ENCODE measurements at places on chromosomes 12 and 14.

GRCh38 chr12:65524666-65525065, 246.2 kb downstream of the MSRB3 start:
- H3K4me1 ChIP-seq: no peaks in the 10 kb centered on the region
- no peak overlapping the region for H3K4me3 ChIP-seq
- no peaks in the 10 kb centered on the region for H3K36me3 ChIP-seq
- H3K27me3 ChIP-seq: no peaks in the 10 kb centered on the region

DNA sequence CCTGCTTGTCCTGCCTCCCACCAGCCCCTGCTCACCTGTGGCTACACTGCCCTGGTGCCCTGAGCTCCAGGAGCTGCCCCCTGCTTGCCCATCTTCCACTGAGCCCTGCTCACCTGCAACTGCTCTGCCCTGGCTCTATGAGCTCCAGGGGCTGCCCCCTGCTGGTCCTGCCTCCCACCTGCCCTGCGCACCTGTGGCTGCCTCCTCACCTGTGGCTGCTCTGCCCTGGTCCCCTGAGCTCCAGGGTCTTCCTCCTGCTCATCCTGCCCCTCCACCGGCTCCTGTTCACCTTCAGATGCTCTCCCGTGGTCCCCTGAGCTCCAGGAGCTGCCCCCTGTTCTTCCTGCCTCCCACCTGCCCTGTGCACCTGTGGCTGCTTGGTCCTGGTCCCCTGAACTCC, 247.6 kb downstream of the TMEM121 start:
- no peak for DNase-seq
- no peak overlapping the region for H3K27ac ChIP-seq
- peak overlapping the region; percentile 48 for H3K4me3 ChIP-seq
- peaks cover 9% of the 10 kb centered on the region for H3K36me3 ChIP-seq

DNA sequence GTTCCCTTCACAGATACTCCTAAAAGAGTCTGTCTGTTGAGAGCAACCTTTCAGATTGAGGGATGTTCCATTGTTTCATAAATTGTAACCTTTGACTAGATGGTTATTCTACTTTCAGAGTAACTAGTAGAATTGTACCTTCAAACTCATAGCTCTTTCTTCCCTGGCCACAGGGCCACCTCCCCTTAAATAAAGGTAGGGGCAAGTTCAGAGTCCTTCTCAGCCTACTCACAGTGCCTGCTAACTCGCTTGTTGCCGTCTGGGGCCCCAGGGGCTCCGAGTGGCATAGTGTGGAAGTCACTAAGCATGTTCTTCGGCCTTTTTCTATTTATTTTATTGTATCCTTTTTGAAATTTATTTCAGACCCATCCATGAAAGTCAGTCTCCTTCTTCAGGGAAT, 250.4 kb downstream of the ALX1 start:
- DNase-seq: no peak
- no peak overlapping the region for H3K4me3 ChIP-seq
- no peaks in the 10 kb centered on the region for H3K27me3 ChIP-seq

DNA sequence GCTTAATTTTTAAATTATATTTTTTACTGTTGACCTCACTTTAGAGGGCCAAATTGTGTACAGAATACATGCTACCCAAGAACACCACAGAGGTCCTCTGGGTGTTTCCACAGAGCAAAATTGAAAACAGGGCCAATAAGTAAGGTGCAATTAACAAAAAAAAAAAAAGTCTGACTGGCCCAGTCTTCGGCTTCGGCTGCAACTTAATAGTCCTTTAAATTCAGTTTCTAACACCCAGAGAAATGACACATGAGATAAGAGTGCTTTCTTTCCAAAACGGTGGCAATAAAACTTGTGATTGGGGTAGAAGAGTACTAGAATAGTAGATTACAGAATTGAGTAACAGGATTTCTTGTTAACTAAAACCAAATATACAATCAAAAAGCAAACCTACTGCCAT, 81.3 kb downstream of the MED13L start:
- no peak overlapping the region for H3K4me3 ChIP-seq
- H3K4me1 ChIP-seq: peaks cover 64% of the 10 kb centered on the region
- DNase-seq: no peak
- H3K27ac ChIP-seq: no peak overlapping the region
- no peaks in the 10 kb centered on the region for H3K36me3 ChIP-seq

DNA sequence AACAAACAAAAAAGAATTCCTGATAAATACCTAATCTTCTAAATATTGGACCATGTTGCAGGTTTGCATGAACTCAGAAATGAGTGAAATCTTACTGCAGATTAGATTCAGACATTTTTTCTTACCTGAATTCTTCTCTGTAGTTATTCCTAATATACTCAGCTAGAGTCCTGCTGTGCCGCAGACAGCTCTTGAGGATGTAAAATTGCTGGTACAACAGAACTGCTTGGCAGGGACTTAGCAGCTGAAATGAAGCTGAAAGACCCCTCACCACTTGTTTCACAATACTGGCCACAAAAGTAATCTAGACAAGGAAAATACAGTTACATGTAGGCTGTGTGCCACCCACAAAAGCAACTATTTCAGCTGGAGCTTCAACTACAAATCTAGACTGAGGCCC, 48.3 kb upstream of the KICS2 start:
- no peaks in the 10 kb centered on the region for H3K4me1 ChIP-seq
- no peak for DNase-seq
- H3K4me3 ChIP-seq: no peak overlapping the region

- no peak for DNase-seq
- H3K27me3 ChIP-seq: no peaks in the 10 kb centered on the region
- no peaks in the 10 kb centered on the region for H3K4me1 ChIP-seq
- no peak overlapping the region for H3K4me3 ChIP-seq
These were observed 2.4 kb upstream of the CLEC1B start for GRCh38 chr12:10001171-10001776.

DNA sequence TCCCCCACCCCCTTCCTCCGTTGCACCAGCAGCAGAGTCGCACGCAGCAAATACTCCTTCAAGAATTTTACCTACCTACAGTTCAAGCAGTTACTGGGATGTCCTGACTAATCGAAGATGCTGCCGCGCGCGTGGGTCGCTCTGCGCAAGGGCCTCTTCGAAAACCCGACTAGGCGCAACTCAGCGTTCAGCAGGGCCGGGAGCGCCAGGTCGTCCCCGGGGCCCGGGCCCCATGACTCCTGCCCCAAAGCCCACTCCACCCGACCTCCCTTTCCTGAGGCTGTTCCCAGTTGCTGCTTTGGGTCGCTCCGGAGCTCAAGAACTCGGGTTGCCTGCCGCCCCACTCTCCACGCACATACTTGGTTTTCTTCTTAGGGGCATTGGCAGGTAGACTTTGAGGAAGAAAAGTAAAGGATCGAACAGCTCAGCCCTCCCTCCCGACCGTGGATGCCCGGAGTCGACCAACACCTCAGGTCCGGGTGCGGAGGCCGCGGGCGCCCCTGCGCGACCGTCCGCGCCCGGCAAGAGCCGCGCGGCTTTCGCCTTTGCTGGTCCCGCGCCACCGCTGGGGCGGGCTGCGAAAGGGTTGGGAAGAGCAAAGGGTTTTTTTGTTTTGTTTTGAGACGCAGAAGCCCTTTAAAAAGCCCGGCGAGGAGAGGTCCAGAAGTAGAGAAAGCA, 1.9 kb downstream of the BMP4 start:
- no peaks in the 10 kb centered on the region for H3K36me3 ChIP-seq
- peaks cover 32% of the 10 kb centered on the region for H3K4me1 ChIP-seq
- no peak for DNase-seq
- peak overlapping the region; percentile 70 for H3K4me3 ChIP-seq

DNA sequence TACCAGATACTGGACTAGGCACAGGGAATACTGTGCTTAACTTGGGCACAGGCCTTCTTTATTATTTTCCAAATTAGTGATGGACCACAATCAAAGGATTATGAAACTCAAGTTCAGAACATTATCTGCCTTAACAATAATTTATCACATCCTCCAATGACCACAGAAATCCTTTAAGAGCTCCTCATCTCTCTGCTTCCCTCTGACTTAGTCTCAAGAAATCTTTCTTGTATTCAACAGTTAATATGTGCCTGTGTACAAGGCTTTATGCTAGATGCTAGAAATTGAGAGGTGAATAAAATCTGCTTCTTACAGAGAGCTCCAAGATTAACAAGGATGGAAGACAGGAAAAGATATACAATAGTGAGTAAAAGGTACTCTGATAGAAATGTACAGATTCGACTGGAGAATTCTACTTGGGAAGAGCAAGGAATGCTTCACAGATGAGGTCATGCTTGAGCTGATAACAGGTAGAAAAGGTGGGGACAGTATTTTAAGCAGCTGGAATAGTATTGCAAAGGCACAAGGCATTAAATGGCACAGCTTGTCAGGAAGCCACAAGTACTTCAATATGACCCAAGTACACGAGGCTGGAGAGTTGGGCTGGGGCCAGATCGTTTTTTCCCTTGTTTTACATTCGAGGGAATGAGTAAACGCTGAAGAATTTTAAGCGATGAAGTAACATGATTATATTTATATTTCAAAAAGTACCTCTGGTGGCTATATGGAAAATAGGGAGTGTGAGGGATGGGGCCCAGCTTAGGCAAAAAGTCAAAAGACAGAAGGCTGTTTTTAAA, 55.1 kb upstream of the ARID2 start:
- no peaks in the 10 kb centered on the region for H3K36me3 ChIP-seq
- peaks cover 16% of the 10 kb centered on the region for H3K4me1 ChIP-seq
- H3K27me3 ChIP-seq: no peaks in the 10 kb centered on the region
- no peak overlapping the region for H3K27ac ChIP-seq
- no peak overlapping the region for H3K4me3 ChIP-seq

GRCh38 chr12:22321638-22322037, 12.9 kb downstream of the ST8SIA1 start:
- no peak for DNase-seq
- H3K27ac ChIP-seq: no peak overlapping the region
- no peaks in the 10 kb centered on the region for H3K36me3 ChIP-seq
- H3K4me1 ChIP-seq: peaks cover 4% of the 10 kb centered on the region

DNA sequence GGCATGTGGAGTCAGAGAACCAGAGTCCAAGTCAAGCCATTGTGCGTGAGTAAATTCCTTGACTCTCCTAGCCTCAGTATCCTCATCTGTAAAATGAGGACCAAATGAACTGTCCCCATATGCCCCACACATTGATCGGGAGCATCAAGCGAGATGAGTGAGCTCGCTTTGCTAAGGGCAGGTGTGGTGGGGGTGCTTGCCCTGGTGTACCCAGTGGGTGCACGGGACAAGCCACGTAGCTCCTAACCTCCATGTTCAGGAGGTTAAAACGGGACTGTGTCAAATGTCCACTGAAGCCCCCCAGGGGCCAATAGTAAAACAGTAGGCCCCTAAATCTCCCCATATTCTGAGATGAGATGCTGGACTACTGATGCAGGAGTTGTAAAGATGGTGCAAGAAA, 60.9 kb downstream of the SERPINA3 start:
- H3K4me3 ChIP-seq: no peak overlapping the region
- no peaks in the 10 kb centered on the region for H3K4me1 ChIP-seq
- no peak for DNase-seq
- peaks cover 4% of the 10 kb centered on the region for H3K27me3 ChIP-seq

GRCh38 chr14:64728106-64728505, 23.9 kb downstream of the PLEKHG3 start:
- DNase-seq: no peak
- H3K4me3 ChIP-seq: no peak overlapping the region
- no peaks in the 10 kb centered on the region for H3K27me3 ChIP-seq
- no peak overlapping the region for H3K27ac ChIP-seq

- peaks cover 10% of the 10 kb centered on the region for H3K27me3 ChIP-seq
- no peaks in the 10 kb centered on the region for H3K36me3 ChIP-seq
- DNase-seq: no peak
- H3K4me1 ChIP-seq: no peaks in the 10 kb centered on the region
- no peak overlapping the region for H3K4me3 ChIP-seq
- H3K27ac ChIP-seq: no peak overlapping the region
These were observed 52.3 kb upstream of the RD3L start for GRCh38 chr14:103994535-103995184.

DNA sequence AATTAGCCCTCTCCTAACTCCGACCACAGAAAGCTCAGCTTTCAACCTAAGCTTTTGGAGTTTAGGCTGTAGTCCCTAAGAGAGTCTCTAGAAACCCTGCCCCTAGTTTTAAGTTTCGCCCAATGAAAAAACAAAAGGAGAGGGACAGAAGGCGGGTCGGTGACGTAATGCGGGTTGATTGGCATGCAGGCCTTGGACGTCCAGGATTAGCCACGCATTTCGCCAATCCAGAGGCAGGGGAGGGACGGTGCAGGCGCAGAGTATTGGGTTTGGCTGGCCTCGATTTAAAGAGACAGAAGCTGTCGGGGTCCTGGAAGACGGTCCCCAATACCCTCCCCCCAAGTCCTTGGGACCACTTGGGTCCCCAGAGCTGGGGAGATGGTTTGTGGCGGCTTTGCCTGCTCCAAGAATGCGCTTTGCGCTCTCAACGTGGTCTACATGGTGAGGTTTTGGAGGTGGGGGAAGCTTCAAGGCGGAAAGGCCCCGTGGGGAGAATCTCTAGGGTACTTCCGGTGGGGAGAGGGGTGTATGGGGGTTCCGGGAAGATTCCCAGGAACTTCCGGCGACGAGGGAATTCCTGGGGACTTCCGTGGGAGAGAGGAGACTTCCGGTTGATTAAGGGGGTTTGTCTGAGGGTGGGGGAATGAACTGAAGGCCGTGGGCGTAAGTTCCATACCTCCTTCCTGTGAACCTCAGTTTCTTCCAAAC, at the start of gene TSPAN31:
TSS of gene TSPAN31 (plus strand) at position 263 of the 708 bp plus-strand sequence. CDS start at position 379, 116 bp downstream.
- H3K36me3 ChIP-seq: peaks cover 34% of the 10 kb centered on the region
- peak; percentile 93 for DNase-seq
- H3K4me1 ChIP-seq: peaks cover 60% of the 10 kb centered on the region
